Ovary (tissue), 10 donors: ENCODE measurements at places on chromosomes 5 and 9. TPM values are rescaled to one million over a fixed set of nuclear protein-coding genes. Genes with fewer than 3 reads are reported as not detected.

GRCh38 chr9:99235926-99236634 is 14.0 kb downstream of the SEC61B start:
- no peak for DNase-seq

- DNase-seq = no peak
These were observed 219.8 kb downstream of the ARL15 start for GRCh38 chr5:54090495-54091120.

DNA sequence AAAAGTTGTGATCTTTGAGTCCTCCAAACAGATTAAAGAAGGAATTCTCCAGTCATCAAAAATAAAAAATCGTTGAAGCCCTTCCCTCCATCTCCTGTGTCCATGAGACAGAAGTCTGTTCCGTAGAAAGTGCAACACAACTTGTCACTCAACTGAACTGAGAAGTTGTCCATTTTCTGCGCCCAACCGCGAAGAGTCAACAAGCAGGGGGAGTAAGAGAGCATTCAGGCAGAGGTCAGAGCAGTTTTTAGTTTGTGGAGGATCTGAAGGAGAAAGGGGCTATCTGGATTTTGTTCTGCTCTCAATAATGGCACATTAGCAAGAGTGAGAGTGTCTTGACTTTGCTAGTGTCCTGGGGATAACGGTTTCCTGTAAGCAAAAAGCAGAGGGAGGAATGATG is 303.9 kb downstream of the ICE1 start:
- no peak for DNase-seq

Gene PPIC
- total RNA-seq = 9.3 TPM

DNA sequence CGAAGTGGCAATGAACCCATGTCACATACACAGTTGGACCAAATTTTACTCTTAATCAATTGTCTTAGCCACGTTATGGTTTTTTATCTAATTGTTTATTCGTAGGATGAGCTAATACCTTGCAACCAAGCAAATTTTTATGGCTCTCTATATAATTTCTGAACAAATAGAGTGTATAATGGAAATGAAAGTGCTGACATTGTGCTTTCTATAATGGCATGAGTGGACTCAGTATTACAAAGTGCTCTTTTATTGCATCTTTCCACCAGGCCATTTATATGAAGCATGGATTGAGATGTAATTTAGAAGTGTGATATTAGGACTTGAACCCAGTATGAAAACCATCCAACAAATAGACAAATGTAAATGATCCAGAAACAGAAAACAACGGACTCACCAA is 1096.0 kb downstream of the DTWD2 start:
- DNase-seq = no peak

DNA sequence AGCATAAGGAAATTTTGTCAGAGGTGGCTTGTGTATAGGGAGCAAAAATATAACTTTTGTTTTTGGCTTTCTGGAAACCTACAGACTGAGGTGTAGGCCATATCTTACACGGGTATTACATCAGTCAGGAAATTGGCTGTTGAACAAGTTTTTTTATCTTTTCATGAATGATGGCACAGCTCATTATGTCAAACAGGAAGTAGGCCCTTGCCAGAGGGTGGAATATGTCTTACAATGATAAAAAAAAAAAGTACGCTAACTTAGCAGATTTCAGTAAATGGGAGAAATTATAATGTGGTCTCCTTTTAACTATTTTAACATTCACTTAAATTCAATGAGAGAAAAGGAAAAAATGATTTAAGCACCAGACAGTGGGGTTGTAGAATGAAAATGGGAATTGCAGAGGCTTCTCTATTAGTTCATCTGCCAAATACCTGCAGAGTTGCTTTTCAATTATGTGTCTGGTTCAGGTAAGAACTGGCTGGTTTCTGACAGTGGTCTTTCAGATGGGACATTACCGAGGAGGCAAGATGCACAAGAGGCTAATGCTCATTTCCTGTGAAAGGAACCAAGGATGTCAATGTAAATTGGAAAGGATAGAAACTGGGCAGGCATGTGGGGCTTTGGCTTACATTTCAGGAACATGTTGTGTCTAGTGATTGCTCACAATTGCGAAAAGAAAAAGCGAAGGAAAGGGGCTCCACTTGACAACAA is 169.9 kb downstream of the NNT start:
- DNase-seq = no peak

DNA sequence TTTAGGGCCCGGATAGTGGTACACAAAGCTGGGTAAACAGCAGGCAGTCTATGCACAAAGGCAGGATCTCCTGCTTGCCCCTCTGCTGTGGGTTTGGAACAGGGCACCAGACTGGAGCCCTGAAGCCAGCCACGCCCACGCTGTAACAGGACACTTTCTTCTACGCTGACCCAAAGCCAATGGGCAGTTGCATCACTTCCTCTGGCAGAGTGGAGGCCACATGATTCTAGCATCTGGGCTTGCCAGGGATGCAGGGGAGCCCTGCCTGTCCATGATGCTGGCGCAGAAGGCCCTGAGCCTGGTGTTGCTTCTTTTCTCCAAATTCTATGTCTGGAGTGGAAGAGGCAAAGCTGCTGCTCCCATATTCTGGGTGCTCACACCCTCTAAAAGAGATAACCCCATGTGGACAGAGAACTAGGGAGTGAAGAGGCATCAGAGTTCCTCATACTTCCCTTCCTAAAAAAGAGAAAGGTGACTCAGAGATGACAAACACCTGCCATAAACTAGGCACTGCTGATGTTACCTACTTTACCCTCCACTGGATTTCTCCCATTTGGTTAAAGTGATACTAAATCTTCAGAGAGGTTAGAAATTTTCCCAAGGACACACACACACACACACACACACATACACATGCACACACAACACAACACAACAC is 260.3 kb upstream of the KLF4 start:
- peak; percentile 90 for DNase-seq

GRCh38 chr5:97072696-97073095 is 69.7 kb downstream of the LIX1 start:
- no peak for DNase-seq

Gene DIRAS2
- 0.15 TPM for total RNA-seq

DNA sequence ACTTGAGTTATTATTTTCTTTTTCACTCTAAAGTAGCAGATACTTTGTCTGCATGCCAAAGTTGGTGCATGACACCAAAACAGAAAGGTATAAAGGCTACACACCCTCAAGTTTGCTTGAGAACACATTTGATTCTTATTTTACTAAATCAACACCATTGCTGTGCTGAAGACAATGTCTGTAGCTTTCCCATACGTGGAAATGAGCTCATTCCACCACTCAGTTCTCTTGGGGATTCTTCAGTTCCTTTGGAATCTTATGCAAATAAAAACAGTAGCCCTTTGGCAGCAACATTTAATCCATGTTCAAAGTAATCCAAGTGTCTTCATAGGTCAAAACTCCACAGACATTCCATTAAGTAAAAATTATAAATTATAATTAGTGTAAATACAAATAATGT is 264.9 kb downstream of the TLE1 start:
- DNase-seq = no peak

GRCh38 chr5:2000591-2000990 is 117.9 kb upstream of the IRX4 start:
- DNase-seq = no peak

DNA sequence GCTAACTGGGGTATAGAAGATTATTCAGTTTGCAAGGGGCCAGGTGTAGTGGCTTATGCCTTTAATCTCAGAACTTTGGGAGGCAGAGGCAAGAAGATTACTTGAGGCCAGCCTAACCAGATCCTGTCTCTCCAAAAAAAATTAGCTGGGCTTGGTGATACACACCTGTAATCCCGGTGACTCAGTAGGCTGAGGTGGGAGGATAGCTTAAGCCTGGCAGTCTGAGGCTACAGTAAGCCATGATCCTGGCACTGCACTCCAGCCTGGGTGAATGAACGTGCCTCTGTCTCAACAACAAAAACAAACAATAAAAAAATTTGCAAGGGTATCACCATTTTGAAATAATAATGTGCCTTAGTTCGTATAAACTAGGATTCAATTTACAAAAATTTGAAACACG is 51.3 kb downstream of the BAAT start:
- no peak for DNase-seq

Gene UNC13B
- 8.0 TPM for total RNA-seq

- no peak for DNase-seq
These were observed 27.1 kb upstream of the TEX10 start for GRCh38 chr9:100379862-100380261.

GRCh38 chr5:103452089-103452488 is 110.5 kb downstream of the NUDT12 start:
- DNase-seq = no peak

Gene CCDC180
- 8.4 TPM for total RNA-seq

Gene SMIM33
- total RNA-seq = not detected

Gene PCDHGA9
- 11.7 TPM for total RNA-seq

GRCh38 chr5:156942064-156942463 is 21.0 kb downstream of the TIMD4 start:
- no peak for DNase-seq

Gene ZNF658
- total RNA-seq = 7.2 TPM

- no peak for DNase-seq
These were observed 734 bp downstream of the KIF27 start for GRCh38 chr9:83920469-83920926.

DNA sequence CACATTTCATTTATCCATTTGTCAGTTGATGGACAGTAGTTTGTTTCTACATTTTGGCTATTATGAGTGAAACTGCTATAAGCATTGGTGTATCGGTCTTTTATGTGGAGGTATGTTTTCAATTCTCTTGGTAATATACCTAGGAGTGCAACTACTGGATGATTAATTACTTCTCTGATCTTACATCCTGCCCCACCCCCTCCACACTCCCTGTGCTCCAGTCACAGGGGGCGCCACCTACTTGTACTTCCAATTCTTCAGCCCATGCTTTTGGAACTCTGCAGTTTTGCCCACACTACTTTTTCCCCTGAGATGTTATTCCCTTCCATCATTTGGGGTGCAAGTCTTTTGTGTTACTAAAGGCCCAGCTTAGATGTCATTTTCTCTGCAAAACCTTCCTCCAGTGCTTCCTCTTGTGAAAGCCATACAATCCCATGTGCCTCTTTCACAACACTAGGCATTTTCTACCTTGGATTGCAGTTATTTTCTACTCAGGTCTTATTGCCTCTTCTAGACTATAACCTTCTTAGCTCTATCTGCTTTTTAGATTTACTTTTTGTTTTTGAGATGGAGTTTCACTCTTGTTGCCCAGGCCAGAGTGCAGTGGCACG is 42.1 kb downstream of the SEC61B start:
- DNase-seq = no peak

DNA sequence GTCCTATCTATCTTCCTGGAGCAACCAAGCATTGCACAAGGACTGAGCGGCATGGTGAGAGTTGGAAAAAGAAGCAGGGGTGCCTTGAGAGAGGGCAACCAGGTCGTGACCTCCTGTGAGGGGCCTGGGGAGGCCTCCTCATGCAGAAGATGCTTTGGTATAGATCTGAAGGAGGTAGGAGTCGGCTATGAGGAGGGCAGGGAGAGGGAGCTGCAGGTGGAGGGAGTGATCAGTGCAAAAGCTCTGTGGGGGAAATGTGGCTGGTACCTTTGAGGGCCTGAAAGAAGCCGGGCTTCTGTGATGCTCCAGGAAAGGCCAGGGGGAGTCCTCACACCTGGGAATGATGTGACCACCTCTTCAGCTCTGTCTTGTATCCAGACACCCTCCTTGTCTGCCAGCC is 3.6 kb upstream of the SLC25A48 start:
- DNase-seq = no peak

DNA sequence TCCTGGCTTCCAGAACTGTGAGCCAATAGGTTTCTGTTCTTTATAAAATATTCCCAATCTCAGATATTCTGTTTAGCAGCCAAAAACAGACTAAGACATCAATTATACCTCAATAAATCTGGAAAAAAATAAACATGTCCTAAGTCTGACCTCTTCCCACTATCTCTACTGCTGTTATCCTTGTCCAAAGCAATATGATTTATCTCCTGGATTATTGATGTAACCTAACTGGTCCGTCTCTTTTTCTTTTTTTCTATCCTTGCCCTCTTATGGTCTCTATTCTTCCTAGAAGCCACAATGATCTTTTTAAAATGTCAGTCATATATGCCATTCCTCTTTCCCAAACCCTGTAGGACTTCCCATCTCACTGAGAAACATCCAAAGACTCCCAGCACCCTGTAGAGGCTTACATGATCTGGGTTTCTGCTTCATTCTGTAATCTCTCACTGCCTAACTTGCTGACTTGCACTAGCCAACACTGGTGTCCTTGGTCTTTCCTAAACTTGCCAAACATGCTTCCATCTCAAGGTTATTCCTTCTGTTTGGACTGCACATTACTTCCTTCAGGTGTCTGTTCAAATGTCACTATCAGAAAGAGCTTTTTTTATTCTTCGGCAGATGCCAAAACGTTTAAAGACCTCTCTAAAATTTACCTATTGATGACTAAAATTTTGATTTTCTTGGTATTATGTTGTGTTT is 13.1 kb downstream of the FOCAD start:
- no peak for DNase-seq

Gene CDX1
- 0.66 TPM for total RNA-seq

Gene ZDHHC11
- total RNA-seq = 8.0 TPM

Gene MPDZ
- total RNA-seq = 49.6 TPM

- no peak for DNase-seq
These were observed 206.7 kb downstream of the FAM114A2 start for GRCh38 chr5:153831973-153832372.

DNA sequence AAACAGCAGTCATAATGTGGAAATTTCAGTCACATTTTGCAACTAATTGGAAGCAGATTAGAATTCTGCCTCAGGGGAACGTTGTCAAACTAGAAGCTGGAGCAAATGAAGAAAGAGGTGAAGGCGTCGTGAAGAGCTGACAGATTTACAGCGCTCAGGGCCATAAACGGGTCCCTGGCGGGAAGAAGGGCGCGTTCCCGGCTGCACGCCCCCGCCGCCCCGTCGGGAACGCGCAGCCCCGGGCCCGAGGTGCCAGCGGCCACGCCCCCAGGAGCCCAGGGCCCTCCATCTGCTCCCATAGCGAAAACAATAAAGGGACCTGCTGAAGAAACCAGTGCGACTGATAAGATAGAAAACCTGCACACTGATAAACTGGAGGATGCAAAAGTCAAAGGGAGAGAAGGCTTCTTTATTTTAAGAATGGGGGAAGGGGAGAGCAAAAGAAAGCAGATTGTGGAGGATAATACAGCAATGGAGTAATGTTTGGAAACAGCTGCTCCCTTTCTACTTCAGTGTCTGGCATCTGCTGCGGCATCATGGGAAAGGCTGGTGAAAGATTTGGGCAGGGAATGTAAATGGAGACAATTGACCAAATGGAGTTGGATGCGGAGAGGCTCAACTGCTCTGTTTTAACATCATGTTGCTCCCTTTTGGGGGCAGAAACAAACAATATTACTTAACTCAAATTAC is 11.1 kb downstream of the ZNF608 start:
- peak; percentile 54 for DNase-seq

Gene IFNA2
- total RNA-seq = not detected
